Stimulated activated CD8-positive, alpha-beta memory T cell treated with anti-CD3 and anti-CD28 coated beads, Interleukin-15, amount 100 ng/mL, for 4 hours (primary cell): ENCODE measurements at places on chromosomes 7 and 10.

GRCh38 chr10:71234970-71235685 is 22.8 kb downstream of the UNC5B start:
- DNase-seq: no peak

DNA sequence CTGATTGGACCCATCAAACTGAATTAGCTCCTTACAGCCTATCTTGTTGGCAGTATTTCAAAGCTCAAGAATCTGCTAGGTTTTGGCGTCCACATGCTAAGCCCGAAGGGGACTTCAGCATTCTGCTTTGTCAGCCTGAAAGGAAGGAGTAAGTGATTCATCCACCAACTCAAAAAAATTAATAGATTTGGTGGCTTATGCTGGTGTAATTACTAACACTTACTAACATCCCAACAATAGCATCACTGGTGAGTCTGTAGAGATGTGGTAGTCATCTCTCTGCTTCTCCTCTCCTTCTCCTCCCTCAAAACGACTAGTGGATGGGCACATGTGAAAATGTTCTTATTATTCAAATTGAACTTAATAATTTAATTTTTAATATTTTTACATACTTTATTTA is 53.8 kb upstream of the EGR2 start:
- DNase-seq: no peak

- no peak for DNase-seq
Measured at GRCh38 chr10:117720931-117721835, 178.6 kb downstream of the EMX2 start.

GRCh38 chr7:84085147-84085546 is 109.4 kb downstream of the SEMA3A start:
- DNase-seq: no peak

- DNase-seq: no peak
Measured at GRCh38 chr10:119509909-119510451, 32.5 kb downstream of the RGS10 start.

DNA sequence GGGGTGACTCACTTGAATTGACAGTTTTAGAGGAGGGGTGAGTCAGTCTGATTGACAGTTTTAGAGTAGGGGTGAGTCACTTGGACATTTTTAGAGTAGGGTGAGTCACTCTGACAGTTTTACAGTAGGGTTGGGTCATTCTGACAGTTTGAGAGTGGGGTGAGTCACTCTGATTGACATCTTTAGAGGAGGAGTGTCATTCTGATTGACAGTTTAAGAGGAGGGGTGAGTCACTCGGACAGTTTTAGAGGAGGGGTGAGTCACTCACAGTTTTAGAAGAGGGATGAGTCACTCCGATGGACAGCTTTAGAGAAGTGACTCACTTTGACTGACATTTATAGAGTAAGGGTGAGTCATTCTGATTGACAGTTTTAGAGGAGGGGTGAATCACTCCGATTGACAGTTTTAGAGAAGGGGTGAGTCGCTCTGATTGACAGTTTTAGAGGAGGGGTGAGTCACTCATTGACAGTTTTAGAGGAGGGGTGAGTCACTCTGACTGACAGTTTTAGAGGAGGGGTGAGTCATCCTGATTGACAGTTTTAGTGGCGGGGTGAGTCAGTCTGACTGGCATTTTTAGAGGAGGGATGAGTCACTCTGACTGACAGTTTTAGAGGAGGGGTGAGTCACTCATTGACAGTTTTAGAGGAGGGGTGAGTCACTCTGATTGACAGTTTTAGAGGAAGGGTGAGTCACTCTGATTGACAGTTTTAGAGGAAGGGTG is 595.9 kb downstream of the DNAJB6 start:
- DNase-seq: no peak

DNA sequence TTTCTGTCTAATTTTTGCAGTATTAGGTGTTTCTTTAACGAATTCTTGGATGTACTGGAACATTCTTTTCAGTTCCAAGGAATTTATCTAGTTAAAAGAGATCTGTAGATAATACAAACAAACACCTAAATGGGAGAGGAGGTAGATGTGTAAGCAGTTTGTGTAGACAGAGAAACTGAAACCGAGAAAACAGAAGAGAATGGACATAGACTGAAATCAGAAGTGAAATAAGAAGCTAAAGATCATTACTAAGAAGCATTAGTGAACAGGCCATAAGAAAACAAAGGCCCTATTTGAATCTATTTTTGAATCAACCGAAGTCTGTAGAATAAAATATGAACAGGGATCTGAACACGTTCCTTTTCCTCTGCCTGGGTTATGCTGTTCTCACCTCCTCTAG is 26.5 kb upstream of the TMEM229A start:
- DNase-seq: no peak

DNA sequence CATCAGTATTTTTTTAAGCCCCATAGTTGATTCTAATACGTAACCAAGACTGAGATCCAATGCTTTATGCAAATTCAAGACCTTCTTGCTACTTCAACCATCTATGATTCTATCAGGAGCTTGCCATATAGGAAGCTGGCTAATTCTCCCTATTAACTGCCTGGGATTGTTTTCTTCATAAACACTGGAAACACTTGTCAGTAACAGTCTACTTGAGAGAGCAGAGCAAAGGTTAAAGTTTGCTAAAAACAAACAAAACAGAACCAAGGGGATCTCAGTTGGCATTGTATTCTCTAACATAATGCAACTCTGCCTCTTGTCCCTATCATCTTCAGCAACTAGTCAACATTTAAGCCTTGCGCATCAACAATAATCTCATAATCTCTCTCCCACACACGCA is 21.0 kb upstream of the PTPN12 start:
- DNase-seq: no peak

- no peak for DNase-seq
Measured at GRCh38 chr7:151459726-151460473, 20.0 kb upstream of the CRYGN start.

DNA sequence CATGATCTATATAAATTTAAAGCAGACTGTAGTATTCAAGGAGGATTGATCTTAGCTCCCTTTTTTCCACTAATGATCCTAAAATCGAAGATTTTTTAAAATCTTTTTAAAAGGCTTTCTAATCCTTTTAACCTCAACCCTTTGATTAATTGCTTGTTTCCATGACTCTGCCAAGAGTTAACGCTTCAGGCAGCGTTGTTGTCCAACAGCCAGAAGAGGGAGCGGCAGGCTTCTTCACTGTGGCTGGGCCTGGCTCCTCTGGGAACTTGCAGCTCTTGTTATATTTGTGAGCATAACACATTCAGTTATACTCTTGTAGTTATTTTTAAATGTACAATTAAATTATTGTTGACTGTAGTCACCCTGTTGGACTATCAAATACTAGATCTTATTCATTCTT is 26.3 kb downstream of the CRCP start:
- no peak for DNase-seq

DNA sequence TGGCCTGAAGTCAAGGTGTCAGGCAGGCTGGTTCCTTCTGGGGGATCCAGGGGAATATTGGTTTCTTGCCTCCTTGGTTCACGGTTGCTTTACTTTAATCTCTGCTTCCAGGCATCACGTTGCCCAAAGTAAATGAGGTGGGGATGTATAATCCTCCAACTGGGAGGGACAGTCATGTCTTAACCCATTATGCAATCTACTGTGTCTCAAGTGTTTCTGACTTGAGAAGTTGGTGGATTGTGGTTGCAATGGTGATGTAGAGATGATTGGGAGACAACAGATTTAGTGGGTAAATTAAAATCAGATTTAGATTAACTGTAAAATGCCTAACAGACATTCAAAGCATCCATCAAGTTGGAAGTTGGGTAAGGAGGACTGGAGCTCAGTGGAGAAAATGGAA is 32.7 kb downstream of the TBXAS1 start:
- no peak for DNase-seq

GRCh38 chr7:94380264-94380663 is 14.4 kb upstream of the COL1A2 start:
- no peak for DNase-seq

- no peak for DNase-seq
Measured at GRCh38 chr10:124160176-124160575, 66.8 kb upstream of the CHST15 start.

- DNase-seq: no peak
Measured at GRCh38 chr7:50425318-50425717, 24.8 kb downstream of the FIGNL1 start.

- DNase-seq: no peak
Measured at GRCh38 chr10:34606890-34607289, 208.2 kb downstream of the PARD3 start.

GRCh38 chr10:15482156-15482555 is 111.1 kb upstream of the FAM171A1 start:
- no peak for DNase-seq

DNA sequence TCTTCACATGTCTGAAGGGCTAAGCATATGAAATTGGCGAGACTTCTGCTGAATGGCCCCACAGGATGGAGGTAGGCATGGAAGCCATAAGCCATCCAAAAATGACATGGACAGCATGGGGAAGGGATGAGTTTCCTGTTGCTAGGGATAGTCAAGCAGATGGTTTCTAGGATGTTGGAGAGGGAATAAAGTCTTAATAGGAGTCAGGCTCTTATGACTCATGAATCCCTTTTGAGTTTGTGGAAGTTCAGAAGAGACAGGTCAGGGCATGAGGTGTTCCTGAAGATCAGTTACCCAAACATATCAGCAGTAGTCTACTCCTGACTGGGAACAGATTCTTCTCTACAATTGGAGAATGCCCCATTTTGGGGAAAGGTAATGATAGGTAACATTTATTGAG is 243.9 kb downstream of the REEP3 start:
- no peak for DNase-seq

- DNase-seq: no peak
Measured at GRCh38 chr7:94178230-94178629, 174.1 kb upstream of the BET1 start.

DNA sequence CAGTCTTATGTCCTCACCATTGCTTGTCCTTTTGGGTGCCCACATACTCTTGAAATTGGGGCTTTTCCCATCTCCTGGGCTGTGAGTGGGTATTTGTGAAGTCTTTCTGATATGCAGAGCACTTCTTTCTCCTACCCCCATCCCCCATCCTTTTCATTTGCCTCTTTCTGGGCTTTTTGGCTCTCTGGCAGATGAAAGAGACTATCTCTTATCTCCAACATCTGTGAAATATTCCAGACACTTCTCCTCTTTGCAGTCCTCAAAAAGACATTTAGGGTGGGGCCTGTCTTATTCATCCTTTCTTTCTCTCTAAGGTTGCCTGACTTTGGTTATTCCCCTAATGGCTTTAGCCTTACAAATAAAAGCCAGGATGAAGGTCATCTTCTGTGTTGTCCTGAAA is 462.2 kb upstream of the MKI67 start:
- DNase-seq: no peak

DNA sequence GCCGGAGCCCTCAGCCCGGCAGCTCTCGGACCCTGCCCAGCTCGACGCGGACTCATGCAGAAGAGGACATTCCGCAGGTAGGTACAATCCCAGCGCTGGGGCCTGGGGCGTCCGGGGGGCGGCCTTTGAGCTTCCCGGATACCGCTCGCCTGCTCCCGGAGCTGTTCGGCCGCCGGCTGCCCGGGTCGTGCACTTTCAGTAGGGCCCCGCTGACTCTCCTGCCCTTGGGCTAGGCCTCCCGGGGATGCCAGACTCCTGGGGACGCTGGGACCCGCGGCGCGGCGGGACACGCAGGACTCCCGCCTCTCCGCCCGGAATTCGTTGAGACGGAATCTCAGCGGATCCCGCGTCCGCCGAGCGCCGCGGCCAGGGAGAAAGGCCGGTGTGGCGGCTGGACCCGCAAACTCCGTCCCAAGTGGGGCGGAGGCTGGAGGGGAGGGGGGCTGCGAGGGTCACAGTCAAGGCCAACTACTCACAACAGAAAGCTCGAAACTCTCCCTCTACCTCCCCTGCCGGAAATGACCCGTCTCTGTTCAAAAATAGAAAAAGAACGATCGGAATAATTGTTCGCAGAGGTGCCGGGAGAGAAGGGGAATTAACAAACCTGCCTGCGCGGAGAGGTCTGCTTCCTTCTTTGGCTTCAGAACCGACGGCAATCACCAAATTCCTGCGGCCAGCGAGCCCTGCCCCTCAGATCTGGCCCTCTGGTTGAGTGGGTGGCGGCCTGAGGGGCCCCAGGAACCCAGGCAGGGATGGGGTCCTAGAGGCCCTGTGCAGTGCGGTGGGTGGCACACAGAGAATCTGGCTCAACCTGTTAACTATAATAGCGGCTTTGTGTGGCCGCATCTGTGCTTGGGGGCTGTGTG is 9.2 kb downstream of the TLX1 start:
- no peak for DNase-seq

DNA sequence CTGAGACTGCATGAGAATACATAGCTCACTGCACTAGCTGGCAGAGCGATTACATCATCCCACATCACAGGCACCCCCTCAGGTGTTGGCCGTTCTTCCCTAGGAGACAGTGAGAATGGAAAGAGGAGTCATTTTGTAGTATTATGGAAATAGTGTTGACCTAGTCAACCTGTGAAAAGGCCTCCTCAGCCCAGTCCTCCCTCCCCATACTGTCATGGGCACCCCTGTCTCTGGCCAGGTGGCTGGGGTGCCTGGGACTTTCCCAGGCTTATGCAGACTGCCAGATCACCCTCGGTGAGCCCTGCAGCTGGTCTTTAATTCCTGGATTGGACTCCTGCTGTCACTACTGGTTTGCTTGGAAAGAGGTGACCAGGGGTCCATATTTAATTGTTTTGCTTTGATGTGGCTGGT is 4.0 kb downstream of the INPP5A start:
- no peak for DNase-seq

DNA sequence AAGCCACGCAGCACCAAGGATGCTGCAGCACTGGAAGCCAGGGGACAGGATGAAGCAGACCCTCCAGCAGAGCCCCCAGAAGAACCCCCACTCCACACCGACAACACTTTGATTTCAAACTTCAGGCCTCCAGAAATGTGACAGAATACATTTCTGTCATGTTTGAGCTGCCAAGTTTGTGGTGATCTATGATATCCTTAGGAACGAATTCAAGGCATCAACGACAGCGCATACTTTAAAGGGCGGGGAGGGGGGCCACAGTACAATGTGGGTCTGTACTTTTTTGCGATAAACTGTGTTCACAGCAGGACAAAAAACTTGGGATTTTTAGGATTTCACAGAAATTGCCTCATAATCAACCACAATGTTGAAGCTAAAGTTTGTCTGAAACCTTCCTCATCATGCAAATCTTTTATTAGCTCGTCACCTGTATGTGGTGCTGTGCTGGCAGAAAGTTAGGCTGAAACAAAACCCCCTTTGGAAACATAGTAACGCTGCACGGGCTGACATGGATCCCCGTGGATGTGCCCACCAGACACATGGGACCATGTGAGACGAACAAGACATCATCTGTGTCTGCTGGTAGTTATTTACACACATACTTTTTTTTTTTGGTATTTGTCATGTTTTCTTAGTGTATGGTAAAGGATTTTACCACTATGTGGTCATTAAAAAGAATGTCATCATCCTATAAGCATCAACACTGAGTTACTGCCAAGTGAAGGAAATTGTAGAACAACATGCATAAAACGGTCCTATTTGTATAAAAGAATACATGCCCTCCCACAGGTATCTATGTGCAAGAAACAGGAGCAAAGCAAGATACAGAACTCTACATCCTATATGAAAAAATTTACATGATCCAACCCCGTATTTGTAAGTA is 113.3 kb upstream of the AFAP1L2 start:
- no peak for DNase-seq

DNA sequence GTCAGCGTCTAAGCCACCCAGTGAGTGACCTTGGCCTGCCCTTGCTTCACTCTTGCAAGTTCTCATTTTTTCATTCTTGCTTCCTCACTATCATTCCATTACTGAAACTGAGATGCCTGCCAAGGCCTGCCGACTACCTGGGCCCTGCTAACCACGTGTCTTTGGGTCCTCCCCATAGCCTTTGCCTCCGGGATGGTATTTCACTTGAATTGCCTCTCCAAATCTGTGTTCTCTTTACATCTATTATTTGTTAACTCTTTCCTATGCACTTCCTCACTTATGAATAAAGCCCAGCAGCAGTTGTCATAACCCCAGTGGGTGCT is 234.6 kb downstream of the SNX10 start:
- DNase-seq: no peak

GRCh38 chr7:135353832-135354231 is 120.2 kb downstream of the STRA8 start:
- no peak for DNase-seq
